ENCODE measurements at places on chromosomes 7 and 10. TPM values are rescaled to one million over a fixed set of nuclear protein-coding genes. Genes with fewer than 3 reads are reported as not detected.

ATP5F1C gene
- 253 TPM for polyA plus RNA-seq

ZNF32 gene
- 62.9 TPM for polyA plus RNA-seq

GRCh38 chr10:71981015-71981875 lies 17.1 kb downstream of the CHST3 start:
- no peak for DNase-seq

GRCh38 chr7:154440651-154441050 lies 388.5 kb downstream of the DPP6 start:
- DNase-seq, result no peak

DNA sequence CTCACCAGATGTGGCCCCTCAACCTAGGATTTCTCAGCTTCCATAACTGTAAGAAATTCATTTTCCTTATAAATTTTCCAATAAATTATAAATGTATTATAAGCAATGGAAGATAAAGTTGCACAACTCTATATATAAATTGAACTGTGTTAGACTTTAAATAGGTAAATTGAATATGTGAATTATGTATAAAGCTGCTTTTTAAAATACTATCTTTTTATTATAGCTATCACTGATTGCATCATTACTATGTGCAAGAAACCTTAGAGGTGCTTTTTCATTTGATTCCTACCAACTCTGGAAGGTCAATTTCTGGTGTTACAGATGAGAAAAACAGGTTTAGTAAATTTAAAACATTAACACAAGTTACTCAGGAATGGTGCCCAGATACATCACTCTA lies 8.4 kb downstream of the MTERF1 start:
- no peak for DNase-seq

- DNase-seq, result no peak
Observed at GRCh38 chr7:4436361-4436895, 245.7 kb upstream of the FOXK1 start.

DNA sequence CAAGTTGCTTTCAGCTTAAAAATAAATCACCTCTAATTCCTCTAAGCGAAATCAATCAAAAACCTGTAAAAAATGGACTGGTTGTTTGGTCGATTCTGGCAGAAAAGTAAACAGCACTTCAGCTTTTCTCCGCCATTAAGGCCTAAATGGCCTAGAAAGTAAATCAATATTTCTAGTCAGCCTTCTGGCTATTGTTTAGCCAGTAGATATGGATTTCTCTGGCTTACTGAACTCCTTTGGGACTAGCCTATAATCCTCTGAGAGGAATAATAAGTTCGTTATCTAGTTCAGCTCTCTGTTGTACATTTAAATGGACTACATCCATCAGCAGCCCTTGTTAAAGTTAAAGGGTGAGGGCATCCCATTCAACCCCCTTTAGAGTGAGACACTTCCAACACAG lies 400.1 kb upstream of the ETV1 start:
- DNase-seq, result no peak
